ENCODE measurements at places on chromosomes 6 and 20.

- DNase-seq, result no peak
Observed at GRCh38 chr20:57071283-57071731, 195.1 kb downstream of the BMP7 start.

DNA sequence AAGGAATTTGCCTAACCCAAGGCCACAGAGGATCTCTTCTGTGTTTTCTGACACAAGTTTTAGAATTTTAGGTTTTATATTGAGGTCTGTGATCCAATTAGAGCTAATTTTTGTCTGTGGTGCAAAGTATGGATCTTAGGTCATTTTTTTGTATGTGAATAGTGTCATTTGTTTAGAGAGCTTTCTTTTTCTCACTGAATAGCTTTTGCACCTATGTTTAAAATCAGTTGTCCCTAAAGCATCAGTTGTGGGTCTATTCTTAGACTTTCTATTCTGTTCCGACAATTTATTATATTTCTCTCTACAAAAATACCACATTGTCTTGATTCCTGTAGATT lies 341 bp upstream of the MCM9 start:
- no peak for DNase-seq

- DNase-seq, result no peak
Observed at GRCh38 chr6:141105481-141105880, 1027.2 kb upstream of the GJE1 start.

GRCh38 chr6:160795721-160796120 lies 93.7 kb downstream of the PLG start:
- DNase-seq, result no peak

DNA sequence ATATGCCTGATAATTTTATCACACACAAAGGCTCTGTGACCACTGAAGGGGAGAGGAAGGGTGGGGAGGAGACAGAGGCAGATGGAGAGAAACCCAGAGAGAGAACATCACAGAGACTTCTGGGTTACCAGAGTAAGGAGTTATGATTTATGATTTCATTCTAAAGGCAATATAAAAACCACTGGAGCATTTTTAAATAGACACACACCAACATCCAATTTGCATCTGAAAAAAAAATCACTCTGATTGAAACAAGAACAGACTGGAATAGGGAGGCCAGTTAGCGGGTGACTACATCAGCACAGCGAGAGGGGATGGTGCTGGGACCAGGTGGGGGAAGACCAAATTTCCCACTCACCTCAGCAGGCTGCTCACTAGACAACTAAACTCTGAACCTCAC lies 104.8 kb downstream of the AGPAT4 start:
- no peak for DNase-seq

- no peak for DNase-seq
Observed at GRCh38 chr6:163367497-163368183, 46.9 kb upstream of the QKI start.

GRCh38 chr20:33594743-33595142 lies 67.4 kb upstream of the C20orf144 start:
- no peak for DNase-seq

DNA sequence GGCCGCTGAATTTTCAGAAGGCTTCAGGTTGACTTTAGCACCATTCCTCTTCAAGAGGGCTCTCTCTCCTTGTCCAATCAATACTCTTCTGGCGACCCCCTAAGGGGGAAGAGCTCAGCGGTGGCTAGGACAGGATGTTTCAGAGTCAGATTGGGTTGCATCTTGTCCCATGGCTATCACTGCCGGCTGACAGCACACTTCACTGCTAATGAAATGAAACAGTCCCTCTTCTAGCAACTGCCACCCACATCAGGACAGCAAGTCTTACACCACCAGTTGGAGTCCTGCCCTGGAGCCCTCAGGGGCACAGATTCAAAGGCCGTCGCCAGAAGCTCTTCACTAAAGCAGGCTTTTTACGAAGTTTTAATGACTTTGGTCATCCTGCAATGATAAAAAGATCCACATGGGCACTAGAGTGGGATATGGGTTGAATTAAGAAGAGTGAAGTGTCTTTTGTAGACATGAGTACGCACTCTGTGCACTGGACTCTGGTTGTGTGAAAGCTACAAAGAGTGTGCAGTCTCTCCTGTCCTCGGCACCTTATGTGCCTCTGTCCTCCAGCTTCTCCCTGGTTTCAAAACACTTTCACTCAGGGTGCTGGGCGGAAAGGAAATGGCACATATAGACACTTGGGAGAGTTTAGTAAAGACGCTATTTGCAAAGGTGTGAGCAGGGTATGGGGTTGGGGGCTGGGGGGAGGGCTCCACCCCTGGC lies 66.1 kb upstream of the SLC22A16 start:
- no peak for DNase-seq

DNA sequence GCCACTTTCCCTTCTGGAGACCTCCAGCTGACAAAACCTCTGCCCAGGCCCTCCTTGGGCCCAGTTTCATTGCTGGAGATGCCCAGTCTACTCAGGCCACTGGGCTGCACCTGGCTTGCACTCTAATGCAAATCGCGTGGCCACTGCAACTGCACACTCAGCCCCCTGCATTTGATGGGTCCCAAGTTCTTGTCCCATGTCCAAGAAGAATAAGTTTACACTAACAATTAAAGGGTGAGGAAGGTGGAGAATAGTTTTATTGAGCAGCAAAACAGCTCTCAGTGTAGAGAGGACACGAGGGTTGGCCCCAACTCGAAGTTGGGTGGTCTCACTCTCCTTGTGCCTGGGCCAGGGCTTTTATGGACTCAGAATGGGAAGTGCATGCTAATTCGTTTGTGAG lies 31.9 kb upstream of the THEMIS start:
- DNase-seq, result no peak

DNA sequence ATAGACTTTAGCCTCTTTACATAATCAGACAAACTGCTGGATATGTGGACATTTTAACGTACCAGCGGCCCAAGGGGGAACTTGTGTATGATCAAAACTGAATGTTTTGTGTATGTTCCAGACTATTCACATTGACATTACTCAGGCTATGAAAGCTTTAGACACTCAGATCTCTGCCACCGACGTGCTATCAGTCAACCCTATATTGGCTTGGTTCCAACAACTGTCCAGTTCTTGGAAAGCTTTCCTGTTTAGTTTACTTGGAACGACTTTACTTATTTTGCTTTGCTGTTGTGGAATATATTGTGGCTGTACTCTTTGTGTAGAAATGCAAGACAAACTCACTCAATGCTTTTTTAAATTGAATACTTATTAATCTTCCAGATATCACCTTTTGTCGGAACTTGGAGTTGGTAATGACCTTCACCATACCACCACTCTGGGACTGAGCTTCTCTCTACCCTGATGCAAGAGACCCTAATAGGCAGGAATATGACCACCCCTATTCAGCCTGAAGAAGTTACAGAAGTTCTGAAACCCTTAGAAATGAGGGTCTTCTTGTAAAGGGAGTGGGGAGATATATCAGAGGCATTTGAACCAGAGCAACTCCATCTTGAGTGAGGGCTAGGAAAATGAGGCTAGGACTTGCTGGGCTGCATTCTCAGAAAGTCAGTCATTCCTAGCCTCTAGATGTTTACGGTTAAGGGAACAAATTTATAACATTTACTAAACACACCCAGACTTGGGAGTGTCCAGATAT lies 49.0 kb upstream of the PAX1 start:
- DNase-seq, result no peak

GRCh38 chr20:51700809-51701285 lies 67.3 kb downstream of the ATP9A start:
- DNase-seq, result no peak

DNA sequence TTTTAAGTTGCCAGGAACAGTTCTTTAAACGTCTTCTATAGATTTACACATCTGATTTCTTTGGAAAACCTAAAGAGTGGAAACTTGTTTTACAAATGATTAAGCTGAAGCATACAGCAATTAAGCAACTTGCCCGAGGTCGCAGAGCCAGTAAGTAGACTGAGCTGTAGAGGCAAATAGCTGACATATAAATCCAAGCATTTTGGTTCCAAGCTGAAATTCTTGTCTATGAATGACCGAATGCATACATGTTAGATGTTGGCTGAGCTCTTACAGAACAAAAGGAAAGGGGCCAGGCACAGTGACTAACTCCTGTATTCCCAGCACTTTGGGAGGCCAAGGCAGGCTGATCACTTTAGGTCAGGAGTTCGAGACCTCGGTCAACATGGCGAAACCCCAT lies 101.8 kb upstream of the SGK1 start:
- no peak for DNase-seq

DNA sequence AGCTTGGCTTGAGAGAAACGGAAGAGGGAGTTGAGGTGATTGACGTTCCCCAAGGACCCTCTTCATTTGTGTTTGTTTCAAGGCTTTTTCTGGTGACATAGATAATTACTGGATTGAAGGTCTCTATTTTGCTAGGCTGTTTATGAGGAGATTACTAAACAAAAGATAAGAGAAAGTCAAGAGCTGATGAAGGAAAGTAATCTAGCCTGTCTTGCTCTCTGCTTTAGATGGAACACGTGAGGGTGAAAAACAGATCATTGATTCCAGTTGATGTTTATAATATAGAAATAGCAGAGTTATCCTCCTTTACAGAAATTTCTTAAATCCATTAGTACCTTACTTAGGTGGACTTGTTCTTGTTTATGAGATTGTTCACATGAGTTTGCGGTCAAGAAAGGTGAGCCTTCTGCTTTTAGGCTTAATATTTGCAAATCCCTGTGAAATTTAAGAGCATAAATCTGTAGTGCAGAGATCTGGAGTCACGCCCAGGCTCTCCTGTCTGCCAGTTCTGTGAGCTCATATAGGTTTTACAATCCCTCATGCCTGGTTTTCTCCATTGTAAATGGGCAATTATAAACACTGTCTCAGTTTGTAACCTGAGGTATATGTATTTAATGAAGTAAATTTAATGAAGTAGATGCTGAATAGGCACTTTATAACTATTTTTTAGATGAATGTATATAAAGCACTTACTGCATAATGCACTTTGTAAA lies 272.8 kb downstream of the NKAIN2 start:
- no peak for DNase-seq
